Activated T-cell treated with anti-CD3 and anti-CD28 coated beads for 24 hours (primary cell): ENCODE measurements at places on chromosomes 5 and 9.

DNA sequence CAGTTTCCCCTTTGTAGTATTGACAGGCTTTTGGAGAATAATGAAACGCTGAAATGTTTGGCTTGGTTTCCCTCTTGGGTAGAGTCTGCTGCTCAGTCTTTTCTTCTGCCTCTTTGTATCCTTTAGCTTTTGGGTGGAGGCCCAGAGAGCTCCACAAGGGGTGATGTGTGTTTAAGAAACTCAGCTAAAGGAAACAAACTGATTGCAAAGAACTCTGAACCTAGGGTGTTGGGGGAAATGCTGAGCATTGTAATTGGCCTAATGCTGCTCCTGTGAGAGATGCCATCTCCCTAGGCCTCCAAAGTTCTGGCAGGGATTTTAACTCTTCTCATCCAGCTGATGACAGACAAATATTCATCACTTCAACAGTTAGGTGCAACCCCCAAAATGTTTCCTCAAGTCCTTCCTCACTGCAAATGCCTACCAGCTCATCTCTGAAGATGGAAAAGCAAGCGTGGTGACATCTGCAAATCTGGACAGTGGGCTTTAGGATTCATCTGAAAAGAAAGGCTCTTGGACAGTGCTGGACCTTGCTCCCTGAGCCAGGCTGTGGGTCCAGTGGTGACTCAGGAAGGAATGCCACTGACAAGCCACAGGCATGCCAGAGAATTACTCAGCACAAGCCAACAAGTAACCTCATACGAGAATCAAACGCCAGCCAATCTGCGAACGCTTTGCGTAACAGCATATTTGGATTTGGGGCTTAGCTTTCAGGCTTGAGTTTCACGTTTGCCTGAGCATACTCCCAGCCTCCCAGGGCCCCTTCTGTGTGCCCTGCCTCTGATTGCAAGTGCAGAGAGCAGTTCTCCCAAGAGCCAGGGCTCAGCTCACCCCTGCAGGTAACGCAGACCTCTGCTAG, 30.5 kb upstream of the ZSWIM6 start:
- no peak for DNase-seq

- DNase-seq: no peak
Measured at GRCh38 chr5:1527533-1528205, 3.9 kb upstream of the LPCAT1 start.

DNA sequence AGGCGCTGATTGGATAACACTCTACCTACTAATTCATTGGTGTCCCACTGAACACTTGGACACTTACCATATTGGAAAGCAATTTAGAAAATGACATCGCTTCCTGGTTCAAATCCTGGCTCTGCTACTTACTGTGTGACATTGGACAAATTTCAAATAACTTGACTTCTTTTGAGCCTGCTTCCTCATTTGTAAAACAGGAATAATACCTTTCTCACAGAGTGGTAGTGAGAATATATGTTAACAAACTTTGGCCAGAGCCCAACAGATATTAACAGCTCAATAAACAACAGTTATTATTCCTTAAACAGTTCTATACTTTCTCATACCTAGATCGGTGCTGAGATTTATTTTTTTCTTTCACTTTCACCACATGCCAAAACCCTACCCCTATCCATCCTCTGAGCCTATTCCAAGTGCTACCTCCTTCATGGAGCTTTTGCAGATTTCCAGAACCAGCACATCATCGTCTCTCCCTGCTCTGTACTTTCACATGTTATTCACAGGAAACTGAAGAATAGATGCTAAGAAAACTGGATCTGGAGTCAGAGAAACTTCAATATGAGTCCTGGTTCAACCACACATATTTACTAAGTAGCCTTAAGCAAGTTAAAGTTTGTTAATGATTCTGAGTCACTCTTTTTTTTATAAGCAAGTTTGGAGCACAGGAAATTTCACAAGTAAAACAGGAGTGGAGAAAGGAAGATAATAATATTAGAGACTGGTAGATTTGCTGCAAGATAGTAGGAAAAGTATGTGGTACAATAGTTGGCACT, 92.3 kb downstream of the STRBP start:
- no peak for DNase-seq

DNA sequence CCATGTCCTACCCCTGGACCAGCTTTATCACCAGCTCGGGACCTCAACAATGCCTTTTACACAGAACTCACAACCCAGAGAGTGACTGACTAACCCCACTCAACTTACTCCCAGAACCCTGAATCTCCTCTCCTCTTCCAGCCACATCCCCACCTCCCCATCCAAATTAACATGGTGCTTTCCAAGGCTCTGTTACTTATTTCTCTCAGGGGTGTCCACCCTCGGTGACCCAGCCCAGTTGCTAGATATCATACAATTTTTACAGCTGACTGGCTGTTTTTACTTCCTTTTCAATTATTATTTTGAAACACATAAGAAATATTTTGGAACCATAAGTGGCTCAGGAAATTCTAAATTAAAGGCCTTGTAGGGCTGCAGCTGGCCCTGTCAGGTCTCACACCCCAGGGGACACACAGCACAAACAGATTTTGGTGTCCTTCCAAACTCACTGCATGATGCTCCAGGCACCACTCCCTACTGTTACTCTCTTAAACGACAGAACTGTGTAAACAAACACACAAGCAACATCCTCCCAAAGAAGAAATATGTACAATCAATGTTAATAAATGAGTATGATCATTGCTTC, 180.6 kb downstream of the ADAMTS12 start:
- no peak for DNase-seq

DNA sequence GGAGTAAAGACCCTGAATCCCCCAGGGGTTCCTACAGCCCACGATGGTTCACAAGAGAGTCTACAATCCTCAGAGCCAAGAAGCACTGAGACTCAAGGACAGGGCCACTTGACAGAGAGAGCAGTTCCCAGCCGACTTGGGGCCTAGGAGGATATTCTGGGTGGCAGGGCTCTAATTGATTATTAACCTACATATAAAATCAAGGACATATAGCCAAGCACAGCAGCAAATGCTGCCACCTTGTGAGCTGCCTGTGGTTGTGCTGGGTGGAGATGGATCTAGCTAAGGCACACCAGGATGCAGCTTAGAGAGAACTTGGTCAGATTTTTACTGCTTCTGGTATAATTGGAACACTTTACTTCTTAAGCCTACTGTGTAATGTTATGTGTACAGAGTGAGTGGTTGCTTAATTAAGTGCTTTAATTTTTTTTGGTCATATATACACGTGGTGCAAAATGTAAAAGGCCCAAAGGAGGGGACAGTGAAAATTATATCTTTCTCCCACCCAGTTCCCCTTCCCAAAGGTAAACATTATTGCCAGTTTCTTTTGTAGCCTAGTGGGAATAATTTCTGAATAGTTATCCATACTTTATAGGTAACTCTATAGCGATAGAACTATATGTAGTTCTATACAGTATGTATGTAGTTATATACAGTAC, 78.8 kb downstream of the F2RL2 start:
- peak; percentile 49 for DNase-seq

- DNase-seq: no peak
Measured at GRCh38 chr9:107750741-107751566, 261.4 kb upstream of the KLF4 start.
